NCI-H226 (cell line): ENCODE measurements at places on chromosomes 3 and 15.

DNA sequence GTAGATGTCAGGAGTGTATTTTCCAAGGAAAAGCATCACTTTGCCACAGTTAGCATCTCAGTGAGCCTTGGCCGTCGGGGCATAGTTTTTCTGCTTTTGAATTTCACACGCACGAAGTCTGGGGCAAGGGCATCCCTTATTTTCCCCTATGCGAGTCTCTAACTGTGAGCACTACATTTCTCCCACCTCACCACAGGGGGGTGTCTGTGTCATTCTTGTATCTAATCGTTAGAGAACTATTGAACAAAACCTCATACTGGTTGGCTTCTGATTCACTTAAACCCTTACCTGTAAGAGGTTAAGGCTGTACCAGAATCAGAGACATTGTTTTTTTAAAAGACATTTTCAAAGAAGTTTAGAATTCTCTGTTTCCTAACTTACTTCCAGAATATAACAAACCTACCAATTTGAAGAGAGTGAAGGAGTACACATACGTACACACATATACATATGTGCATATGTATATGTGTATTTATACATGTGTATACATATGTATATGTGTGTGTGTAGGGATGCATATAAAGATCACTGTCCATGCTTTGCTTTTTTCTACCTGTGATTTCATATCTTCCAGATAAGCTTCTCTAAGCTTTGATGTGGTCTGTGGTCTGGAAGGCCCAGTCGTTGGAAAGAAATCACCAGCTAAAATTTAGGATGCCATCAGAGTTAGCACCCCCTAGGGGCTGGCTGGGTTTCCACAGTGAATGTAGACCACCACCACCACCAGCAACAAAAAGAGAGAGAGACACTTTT lies 49.4 kb downstream of the MYZAP start:
- DNase-seq, result peak; percentile 36

- DNase-seq, result peak; percentile 27
Measured at GRCh38 chr3:42490243-42490642, 12.2 kb upstream of the VIPR1 start.

- DNase-seq, result no peak
Measured at GRCh38 chr15:31905054-31905453, 125.3 kb upstream of the CHRNA7 start.

DNA sequence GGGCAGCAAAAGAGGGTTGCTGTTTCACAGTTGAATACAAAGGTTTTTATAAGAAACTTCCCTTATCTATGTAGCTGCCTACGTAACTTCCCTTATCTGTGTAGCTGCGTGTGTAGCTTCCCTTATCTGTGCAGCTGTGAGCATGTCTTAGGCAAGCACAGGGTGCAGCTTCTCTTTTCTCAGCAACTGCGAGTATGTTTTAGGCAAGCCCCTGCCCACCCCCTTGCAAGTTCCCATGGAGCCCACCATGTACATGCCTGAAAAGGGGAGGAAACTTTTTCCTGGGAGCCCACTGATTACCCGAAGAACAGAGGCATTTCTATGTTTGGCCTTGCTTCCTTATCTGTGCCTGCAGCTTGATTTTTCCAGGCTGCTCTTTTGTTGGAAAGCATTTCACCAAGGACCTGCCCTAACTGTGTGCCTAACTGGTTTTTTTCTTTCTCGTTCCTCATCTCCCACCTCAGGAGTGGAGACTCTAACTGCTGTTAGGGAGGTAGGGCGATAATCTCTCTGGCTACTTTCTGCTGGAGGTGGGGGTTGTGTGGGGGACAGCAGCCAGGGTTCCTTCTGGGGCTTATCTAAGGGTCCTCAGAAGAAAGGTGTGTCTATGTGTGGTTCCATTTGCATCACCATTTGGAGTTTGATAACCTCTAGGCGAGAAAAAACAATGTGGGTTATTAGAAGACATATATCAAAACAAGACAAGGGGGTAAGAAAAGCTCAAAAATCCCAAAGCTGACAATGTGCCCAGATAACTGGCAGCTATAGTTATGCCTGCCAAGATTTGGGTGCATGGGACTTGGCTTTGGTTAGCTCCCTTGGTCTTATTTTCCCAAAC lies 26.0 kb downstream of the SORD start:
- peak; percentile 92 for DNase-seq

- peak; percentile 16 for DNase-seq
Measured at GRCh38 chr3:59839283-59839682, 789.5 kb upstream of the CFAP20DC start.

GRCh38 chr3:169542331-169542751 lies 121.2 kb downstream of the MECOM start:
- DNase-seq, result no peak

- DNase-seq, result no peak
Measured at GRCh38 chr15:99669250-99669649, 64.0 kb downstream of the LYSMD4 start.

DNA sequence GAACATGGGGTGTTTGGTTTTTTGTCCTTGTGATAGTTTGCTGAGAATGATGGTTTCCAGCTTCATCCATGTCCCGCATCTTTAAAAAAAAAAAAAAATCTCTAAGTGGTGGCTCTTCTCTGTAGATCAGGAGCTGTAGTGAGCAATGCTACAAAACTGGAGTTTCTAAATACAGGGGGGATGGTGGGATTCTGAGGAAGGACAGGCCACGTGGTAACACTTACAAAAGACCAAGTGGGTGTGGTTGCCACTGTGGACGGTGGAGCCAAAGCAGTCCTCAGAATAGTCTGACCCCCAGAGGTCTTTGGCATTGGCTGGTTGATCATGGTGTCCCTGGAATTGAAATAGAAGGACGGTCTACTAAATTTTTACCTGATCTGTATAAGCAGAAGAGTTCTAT lies 7.7 kb downstream of the CCRL2 start:
- DNase-seq, result no peak

GRCh38 chr3:127732879-127733350 lies 60.2 kb downstream of the ABTB1 start:
- no peak for DNase-seq

DNA sequence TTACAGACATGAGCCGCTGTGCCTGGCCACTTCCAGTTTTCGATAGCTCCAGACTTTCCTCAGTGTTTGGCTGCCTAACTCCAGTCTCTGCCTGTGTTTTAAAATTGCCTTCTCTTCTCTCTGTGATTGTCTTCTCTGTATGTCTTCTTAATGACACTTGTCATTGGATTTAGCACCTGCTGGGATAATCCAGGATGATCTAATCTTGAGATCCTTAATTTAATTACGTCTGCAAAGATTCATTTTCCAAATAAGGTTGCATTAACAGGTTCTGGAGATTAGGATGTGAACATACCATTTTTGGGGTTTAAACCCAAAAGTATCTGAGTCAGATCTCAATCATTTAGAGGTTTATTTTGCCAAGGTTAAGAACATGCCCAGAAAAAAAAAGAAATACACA lies 222.2 kb upstream of the PDZRN3 start:
- no peak for DNase-seq

DNA sequence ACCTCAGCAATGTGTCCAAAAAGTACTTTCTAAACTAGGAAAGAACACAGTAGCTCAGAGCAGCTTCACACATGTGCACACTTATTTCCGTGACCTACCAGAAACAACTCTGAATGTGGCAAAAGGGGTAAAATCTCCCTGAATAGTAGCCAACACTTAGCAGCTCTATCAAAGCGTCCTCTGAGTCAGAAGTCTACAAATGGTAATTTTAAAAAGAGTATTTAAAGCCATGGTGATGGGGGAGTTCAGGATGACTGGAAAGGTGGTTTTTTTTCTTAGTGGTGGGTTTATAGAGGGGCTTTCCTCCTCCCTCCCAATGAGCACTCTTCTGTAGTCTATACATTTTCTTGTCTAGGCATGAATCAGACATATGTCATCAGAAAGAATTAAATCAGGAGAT lies 223.8 kb upstream of the PRICKLE2 start:
- no peak for DNase-seq

GRCh38 chr15:52228921-52229320 lies 37.7 kb upstream of the GNB5 start:
- peak; percentile 72 for DNase-seq

DNA sequence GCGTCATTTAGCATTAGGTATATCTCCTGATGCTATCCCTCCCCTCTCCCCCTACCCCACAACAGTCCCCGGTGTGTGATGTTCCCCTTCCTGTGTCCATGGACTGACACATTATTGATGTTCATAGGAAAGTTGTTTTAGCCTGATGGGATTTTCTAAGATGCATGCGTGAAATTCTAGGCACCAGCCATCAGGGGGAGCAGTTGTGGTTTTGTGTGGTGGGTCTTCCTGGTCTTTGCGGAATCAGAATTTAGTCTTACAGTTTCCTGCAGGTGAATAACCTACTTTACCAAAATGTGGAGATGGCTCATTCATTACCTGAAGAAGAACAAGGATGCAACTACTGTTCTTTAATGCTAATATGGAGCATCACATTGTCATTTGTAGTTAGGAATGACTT lies 455.0 kb upstream of the THBS1 start:
- no peak for DNase-seq

GRCh38 chr15:40957041-40957555 lies 3.8 kb downstream of the CHAC1 start:
- DNase-seq, result no peak

DNA sequence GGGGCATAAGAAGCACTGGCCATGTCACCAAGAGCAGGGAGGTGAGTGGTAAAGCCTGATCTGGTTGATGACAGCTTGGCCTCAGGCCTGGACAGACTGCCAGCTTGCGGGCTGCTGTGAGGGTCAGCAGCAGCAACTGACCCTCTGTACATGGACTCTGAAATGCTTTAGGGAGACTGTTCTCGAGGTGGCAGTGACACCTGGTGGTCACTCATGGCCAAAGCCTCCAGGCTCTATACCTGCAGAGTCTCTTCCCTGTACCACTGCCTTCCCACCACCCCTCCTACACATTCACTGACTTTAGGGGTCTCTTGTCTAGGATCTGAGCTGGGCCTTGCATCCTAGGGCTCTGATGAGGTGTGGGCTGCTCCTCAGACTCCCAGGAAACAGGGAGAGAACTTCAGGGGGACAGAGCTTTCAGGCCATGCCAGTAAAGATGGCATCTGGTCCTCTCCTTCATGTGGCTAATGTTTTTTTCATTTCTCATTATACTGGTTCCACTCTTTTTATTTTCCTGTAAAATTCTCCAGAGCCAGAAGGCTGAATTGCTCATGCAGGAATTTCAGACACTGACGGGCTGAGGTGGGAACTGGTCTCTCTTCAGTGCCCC lies 17.2 kb upstream of the TIMP4 start:
- DNase-seq, result peak; percentile 19

- no peak for DNase-seq
Measured at GRCh38 chr3:112632596-112632995, 8.3 kb downstream of the CCDC80 start.

- DNase-seq, result no peak
Measured at GRCh38 chr15:88479169-88479568, 11.7 kb downstream of the MRPS11 start.

DNA sequence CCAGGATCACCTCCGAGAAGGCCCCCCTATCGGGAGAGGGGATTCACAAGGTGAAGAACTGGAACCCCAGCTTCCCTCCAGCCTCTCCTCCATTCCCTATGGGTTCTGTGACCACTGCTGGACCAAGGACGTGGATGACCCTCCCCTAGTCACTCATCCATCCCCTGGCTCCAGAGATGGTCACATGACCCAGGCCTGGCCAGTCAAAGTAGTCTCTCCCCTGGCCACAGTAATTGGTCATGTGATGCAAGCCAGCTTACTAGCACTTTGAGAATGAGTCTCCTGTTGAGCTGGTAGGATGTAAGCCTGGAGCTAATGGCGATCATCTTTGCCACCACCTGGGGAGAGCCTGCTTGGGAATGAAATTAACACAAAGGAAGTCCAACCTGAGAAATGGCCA lies 3.9 kb downstream of the CAMK1 start:
- no peak for DNase-seq

DNA sequence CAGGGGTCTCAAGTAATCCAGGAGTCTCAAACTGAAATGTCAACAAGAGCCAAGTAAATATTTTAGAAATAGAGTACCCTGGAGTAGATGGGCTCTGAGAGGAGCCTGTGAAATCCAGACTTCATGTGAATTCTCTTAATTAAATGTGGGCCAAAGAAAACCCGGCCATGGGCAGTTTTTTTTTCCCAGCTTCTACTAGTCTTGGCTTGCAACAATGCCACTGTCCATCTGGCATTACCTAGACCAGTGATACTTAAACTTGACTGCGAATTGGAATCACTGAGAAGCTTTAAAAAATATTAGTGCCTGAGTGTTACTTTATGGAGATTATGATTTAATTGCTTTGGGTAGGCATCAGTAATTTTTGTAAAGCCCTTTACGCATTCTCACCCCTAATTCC lies 66.4 kb upstream of the GOLGA6B start:
- DNase-seq, result no peak

GRCh38 chr15:39896846-39897245 lies 23.2 kb downstream of the GPR176 start:
- peak; percentile 57 for DNase-seq

DNA sequence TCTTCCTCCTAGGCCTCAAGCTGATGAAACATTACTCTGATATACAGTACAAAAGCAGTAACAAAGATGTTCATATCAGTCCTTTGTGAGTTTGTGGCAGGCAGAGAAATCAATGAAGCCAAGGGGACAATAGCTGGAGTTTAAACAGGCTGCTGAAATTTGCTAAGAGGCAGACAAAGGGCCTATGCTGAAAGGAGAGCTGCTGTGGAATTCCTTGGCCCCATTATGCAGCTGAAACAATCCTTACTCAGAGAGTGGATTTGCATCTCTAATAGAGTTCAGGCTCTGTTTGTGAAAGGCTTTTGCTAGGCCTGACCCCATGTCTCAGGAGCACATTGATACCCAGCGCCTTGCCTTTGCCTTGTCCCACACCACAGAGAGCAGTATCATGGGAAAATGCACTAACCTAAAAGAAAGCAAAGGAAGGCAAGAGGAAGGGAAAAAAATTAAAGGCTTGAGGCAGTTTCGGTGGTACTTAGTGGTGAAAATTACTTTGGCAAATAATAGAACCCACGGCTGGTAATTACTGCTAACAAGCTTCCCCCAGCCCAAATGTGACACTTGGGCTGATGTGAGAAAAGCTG lies 195.0 kb upstream of the EPHA3 start:
- DNase-seq, result no peak

DNA sequence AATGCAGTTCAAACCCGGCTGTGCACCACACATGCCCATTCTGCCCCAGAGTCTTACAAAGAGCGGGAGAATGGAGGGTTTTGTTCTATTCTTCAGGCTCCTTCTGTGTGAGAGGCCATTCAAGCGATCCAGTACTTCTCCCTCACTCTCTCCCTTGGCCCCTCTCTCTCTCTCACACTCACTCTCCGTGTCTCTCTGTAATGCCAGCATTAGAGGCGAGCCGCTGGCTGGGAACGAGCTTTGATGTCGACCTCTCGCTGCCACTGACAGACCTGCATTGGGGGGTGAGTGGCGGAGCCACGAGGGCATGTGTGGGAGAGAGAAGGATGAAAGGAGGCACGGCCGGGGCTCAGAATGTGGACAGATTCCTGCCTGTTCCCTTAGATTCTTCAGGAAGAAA lies 231.7 kb upstream of the ARRDC4 start:
- DNase-seq, result no peak

GRCh38 chr15:38058596-38059075 lies 124.2 kb downstream of the TMCO5A start:
- DNase-seq, result peak; percentile 18
